ENCODE measurements at places on chromosomes 16 and 17.

DNA sequence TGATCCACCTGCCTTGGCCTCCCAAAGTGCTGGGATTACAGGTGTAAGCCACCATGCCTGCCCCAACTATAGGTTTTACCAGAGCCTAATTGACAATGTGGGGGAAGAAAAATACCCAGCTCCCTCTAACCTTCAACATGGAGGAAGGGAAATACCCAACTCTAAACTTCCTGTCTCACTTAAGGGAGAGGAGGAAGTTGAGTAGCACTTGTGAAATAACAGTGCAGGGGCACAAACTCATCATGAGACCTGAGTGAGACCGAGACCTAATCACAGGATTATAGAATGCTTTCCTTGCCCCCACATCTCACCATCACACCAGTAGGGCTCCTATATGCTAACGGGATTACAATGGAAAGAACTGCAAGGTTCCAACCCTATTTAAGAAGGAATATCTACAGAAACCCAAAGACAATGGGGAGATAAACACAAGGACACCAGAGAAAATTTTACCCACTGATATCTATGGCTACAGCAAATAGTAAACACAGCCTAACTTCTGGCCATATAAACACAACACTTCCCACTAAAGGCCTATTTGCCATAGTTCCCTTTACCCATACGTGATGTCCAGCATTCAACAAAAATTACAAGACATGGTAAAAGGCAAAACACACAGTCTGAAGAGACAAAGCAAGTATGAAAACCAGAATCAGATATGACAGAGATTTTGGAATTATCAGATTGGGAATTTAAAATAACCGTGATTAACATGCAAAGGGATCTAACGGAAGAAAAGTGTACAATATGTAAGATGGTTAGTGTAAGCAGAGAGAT lies 26.9 kb downstream of the OR3A1 start:
- no peak for DNase-seq

DNA sequence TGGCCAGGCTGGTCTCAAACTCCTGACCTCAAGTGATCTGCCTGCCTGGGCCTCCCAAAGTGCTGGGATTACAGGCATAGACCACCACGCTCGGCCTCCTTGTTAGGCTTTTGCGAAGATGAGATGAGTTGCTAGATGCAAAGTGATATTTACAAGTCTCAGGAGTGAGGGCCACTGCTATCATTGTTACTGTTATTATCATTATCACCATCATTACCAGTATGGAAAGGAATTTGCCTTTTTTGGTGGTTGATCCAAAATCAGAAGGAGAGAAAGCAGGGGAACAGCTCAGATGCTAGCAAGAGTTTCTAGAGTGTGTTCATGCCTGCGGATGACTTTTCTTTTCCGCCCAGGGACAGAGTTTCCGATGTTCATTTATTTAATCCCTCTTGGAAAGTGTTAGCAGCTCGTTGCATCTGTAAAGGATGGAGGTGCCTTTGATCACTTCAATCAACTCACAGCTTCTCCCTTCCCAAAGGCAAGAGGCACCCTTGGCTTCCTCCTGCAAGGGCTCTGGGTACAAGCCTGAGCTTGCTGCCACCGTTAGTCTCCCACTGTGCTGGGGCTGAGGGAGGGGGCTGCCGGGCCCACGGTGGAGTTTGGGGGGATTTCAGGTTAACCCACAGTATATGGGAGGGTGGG lies 21.6 kb downstream of the ITPRIPL2 start:
- no peak for DNase-seq

DNA sequence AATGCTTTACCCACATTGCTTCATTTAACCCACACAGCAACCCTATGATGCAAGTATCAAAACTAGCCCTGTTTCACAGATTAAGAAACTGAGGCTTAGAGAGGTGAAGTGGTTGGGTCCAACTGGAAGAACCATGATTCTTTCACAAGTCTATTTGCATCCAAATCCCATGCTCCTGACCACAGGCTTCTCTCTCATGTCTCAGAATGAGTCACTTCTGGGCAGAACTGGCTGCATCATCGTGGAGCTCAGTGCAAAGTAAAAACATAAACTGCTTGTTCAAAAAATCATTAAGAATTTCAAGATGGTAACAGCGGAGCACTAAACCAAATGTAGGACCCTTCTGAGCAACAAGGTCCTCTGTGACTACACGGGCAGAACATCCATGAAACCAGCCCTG lies 20.2 kb upstream of the CES1 start:
- DNase-seq, result no peak

DNA sequence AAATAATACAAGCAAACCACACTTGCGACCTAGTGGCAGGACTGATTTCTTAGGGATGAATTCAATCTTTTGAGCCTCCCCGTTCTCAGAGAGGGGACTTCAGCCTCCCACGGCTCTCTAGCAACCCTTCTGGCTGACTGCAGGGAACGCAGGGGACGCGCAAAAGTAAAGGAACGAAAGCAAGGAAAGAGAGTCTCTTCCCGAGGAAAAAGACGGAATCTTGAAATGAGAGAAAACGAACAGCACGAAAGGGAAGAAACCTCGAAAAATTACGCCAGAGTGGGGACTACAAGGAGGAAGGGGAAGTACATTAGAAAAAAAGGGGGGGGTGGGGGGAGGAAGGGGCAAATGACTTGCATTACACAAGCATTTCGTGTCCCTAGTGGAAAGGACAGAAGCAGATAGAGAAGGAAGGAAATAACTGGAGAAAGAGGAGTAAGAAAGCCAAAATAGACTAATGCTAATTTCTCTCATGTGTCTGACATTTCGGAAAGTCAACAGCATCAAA lies 1.2 kb downstream of the GRB2 start:
- peak; percentile 44 for DNase-seq

DNA sequence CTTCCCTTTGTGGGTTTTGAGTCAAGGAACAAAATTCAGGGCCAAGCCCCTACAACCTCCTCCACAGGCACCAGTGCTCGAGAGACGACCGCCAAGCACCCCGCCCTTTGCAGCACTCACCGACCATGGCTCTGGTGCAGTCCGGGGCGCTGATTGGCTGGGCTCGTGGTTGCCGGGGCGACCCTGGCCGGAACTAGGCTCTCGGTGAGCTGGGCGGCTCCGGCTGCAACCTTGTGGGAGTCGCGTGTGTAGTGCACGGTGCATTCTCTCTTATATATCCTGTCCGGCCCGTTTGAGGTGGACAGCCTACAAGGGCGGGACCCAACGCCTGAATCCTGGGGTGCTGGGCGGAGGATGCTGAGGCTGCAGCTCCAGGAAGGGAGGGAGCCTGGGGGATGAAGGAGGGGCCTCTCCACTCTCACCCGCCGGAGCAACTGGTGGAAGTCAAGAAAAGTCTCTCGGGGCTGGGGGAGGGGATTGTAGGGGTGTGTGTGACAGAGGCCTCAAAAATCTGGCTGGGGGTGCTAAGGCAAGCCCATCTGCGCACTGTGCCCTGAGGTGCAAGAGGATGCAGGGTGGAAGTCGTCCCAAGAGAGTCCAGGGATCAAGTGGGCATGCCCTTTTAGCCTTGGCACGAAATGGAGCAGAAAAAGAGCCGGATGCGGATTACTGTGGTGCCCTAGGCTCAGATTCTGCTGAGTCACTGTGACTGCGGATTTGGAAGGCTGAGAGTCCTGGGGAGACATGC lies at the start of gene NQO1:
Gene NQO1, minus strand, starts transcription at position 248 of the 748 bp plus-strand sequence. Its CDS starts 121 bp downstream, at position 127.
- DNase-seq, result peak; percentile 84

DNA sequence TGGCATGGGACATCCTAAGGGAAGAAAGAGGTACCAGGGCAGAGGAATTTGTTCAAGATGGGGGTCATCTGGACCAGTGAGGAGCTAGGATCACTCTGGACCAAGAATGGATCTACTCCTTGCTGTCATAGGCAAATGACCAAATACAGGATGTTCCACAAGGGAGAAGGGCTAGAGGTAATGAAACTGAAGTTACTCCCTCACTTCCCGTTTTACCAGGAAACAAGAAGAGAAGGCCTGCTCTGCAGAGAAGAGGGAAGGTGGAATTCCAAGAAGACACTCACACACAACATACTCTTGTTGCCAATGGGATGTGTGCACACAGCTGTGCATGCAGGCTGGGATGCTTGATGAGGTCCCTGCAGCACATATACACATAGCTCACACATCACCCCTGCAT lies 38.6 kb downstream of the NEUROD2 start:
- no peak for DNase-seq

DNA sequence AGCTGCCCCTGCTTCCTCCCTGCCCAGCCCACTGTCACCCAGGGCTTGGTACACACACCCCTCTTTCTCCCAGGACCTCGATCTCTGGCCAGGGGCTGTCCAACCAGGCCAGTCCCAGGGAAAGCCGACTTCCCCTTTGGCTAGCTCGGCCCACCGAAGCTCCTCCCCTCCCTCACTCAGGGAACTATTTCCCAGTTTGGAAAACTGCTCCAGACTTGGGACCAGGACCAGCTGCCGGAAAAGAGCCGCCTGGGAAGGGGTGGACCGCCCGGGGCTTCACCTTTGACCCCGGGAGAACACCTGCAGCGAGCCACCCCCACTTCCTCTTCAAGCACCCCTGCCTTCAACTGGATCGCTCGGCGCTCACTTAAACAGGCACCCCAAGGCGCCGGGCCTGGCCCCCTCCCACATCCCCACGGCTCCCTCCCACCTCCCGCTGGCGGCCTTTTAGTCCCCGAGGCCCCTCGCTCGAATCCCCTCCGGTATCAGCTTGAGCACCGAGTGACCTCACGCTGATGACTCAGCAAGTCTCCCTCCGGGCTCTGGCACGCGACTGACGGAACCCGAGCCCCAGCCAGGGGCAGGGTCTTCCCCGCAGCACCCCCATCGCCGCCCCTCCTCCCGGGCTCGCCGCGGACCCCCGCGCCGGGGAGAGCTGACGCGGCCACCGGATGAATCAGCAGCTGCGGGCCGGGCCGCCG lies 934 bp downstream of the MAFG start:
- peak; percentile 69 for DNase-seq

- no peak for DNase-seq
Observed at GRCh38 chr17:34847938-34848337, 113.3 kb downstream of the CCT6B start.

GRCh38 chr17:9615486-9615885 lies 29.8 kb upstream of the USP43 start:
- DNase-seq, result no peak

All from activated CD8-positive, alpha-beta memory T cell treated with anti-CD3 and anti-CD28 coated beads, Interleukin-2, amount 50 U/mL, for 4 hours (primary cell).